ENCODE measurements at places on chromosomes 2 and 18.

GRCh38 chr2:167265722-167266121 is 377.4 kb downstream of the XIRP2 start:
- no peak for DNase-seq

- DNase-seq = no peak
Measured at GRCh38 chr2:236867441-236868260, 218.0 kb upstream of the COPS8 start.

DNA sequence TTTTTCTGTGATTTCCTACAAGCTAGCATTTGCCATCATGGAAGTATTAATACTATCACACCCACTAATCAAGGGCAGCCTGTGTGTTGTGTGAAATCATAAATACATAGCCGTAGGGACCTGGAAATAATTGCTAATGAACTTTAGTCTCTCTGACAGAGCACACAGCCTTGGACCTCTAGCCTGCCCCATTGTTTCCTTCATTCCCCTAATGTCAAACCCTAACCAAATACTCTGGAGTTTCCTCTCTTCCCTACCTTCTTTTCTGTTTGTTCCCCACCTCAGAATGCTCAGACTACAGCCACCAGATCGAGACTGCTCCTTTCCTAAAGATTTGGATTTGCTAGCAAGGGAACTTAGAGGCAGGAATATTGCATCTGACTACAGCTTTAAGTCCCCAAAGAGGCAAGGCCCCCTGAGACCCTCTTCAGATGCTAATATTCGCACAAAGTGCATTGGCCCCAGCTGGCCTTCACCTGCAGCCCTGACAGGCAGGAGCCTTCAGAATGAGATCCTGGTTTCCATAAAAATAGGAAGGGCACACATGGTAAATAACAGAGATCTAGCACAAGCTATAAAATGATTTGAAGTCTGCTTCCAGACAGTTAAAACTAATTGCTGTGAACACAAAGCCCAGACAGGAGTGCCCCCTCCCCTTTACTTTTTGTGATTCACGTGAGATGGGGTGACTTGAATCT is 279.2 kb upstream of the DCC start:
- DNase-seq = no peak

DNA sequence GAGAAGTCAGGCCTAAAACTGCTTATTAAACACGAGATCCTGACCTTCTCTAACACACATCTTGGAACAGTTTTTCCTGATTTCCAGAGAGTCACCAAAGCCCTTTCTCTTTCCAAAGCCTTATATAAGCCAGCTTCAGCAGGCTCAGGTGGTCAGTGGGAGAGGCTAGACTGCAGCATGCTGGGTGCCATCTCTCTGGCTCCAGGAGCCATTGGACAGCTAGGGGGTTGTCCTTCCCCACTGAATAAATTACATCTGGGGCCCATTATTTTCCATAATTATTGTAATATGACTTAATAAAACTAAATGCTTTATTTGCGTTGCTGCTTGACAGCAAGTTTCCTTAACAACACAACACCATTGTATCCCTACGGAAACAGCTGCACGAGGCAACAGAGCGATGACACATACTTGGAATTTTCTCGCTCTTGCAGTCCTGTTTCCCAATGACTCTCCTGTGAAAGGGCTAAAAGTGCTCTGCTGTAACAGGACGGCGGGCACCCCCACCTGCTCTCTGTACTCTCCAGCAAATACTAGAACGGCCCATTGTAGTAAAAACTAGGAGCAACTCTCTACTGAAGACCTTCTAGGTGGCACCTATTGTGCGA is 160.6 kb downstream of the RNF144A start:
- no peak for DNase-seq
